ENCODE measurements at places on chromosomes 3 and 15. TPM values are rescaled to one million over a fixed set of nuclear protein-coding genes. Genes with fewer than 3 reads are reported as not detected.

Gene WDR48
- 61.4 TPM for total RNA-seq

Gene RAD51
- total RNA-seq: 20.5 TPM

Gene CTXND1
- total RNA-seq: 2.7 TPM

Gene GOLGA6L6
- total RNA-seq: not detected

DNA sequence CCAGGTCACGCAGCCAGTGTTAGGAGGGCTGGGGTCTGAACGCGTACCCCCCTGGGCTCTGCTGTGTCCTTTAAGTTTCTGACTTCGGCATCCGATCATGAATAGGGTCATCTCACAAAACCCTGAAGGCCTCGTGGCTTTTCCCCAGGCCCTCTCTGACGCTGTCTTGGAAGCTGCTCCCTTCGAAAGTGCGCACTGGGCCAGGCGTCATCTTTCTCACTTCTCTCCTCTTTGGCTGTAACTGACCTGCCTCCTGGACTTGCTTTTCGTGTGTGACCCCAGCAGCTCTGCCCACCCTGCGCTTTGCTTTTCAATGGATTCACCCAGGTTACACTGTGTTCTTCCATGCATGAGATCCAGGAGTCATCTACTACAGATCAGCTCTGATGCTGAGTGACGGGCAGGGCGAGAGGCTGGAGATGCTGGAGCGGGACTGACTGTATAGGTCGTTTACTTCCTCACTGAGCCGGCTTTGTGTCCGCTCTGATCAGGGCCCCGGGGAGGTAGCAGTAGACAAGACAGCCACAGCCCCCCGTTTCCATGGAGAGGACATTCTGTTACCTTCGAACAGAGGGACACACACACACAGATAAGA, 45.0 kb upstream of the PCSK6 start:
- H3K36me3 ChIP-seq: no peaks in the 10 kb centered on the region
- no peak for DNase-seq
- H3K4me3 ChIP-seq: no peak overlapping the region
- H3K27me3 ChIP-seq: peaks cover 3% of the 10 kb centered on the region

DNA sequence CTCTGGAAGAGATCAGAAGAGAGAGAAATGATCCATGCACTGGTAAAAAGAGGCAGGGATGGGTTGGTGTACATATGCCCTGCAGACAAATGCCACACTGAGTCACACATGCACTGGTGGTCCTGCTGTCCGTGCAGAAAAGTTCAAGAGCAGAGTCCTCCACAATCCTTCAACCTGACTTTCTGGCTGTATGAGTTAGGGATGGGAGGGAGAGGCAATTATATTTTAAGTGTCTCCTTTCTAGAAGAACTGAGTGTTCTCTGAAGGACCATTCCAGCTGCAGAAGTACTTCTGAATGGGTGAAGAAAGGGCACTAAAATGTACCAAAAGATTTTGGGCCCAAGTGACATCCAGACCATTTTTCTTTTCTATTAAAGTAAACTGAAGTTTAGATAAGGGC, 26.4 kb downstream of the TMEM39A start:
- no peak overlapping the region for H3K27ac ChIP-seq
- H3K36me3 ChIP-seq: peaks cover 74% of the 10 kb centered on the region
- no peaks in the 10 kb centered on the region for H3K27me3 ChIP-seq
- H3K4me1 ChIP-seq: no peaks in the 10 kb centered on the region
- DNase-seq: no peak

- no peak overlapping the region for H3K27ac ChIP-seq
- no peaks in the 10 kb centered on the region for H3K36me3 ChIP-seq
- no peak overlapping the region for H3K4me3 ChIP-seq
- no peak for DNase-seq
- H3K4me1 ChIP-seq: no peaks in the 10 kb centered on the region
- peaks cover 6% of the 10 kb centered on the region for H3K27me3 ChIP-seq
Measured at GRCh38 chr3:195829897-195830254, 18.1 kb upstream of the MUC4 start.

- no peak for DNase-seq
- no peak overlapping the region for H3K27ac ChIP-seq
- no peaks in the 10 kb centered on the region for H3K27me3 ChIP-seq
Measured at GRCh38 chr3:98242155-98242554, 21.9 kb upstream of the OR5H6 start.

DNA sequence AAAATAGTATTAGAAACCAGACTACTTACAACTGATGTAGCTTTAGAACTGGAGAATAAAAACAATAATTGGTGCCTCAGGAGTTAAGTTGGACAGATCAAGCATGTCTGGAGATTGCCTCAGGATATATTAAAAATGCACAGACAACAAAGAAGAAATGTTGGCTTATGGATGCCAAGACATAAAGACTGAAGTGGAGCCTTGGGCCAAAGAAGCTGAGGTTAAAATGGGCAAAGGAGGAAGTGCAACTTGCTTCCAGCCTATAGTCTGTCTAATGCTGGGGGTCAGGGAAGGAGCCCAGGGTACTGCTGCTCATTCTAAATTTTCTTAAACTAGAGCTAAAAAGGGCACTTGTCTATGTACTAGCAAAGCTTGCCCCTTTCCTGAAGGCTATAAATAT, 77.5 kb downstream of the ESYT3 start:
- peaks cover 3% of the 10 kb centered on the region for H3K4me1 ChIP-seq
- H3K27ac ChIP-seq: no peak overlapping the region
- DNase-seq: no peak
- H3K27me3 ChIP-seq: no peaks in the 10 kb centered on the region

DNA sequence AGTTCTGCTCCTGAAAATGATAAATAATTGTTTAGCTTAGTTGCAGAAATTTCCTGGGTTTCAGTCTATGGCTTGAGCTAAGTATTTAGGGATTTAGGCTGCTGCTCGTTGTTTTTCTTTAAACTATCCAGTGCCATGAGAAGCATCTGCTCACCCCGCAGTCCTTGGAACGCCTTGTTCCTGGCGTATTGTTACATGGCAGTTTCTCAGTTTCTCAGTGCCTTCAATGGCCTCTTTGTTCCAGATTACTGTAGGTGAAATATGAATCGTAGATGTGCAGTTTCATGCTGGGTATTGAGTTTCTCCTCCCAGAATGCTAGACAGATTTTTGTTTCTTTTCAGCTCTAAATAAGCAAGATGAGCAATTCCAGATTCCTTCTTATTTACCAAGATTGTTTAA, 269.5 kb upstream of the GBE1 start:
- no peaks in the 10 kb centered on the region for H3K27me3 ChIP-seq
- H3K27ac ChIP-seq: no peak overlapping the region
- H3K4me3 ChIP-seq: no peak overlapping the region
- no peak for DNase-seq

DNA sequence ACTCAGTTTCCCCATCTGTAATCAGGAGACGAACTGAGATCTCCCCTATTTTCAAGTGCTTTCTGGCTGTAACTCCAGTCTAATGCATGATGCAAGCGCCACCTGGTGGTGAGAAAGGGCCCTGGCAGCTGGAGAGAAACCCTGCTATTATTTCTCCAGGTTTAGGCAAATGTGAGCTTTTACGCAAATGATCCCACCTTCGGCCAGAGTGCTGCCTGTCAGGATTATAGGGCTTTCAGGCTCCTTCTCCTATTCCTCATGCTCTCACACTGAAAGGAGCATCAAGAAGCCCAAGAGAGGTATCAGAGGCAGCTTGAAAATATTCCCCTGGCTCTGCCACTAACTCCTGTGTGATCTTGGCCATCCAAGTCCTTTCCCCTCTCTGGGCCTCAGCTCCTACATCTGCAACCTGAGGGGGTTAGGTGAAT, 93.9 kb upstream of the RASGRF1 start:
- no peak for DNase-seq
- H3K27ac ChIP-seq: no peak overlapping the region
- H3K4me3 ChIP-seq: no peak overlapping the region

GRCh38 chr15:81852411-81853149, 193.2 kb downstream of the MEX3B start:
- no peaks in the 10 kb centered on the region for H3K27me3 ChIP-seq
- H3K4me1 ChIP-seq: peaks cover 11% of the 10 kb centered on the region
- no peak overlapping the region for H3K27ac ChIP-seq
- no peak for DNase-seq

DNA sequence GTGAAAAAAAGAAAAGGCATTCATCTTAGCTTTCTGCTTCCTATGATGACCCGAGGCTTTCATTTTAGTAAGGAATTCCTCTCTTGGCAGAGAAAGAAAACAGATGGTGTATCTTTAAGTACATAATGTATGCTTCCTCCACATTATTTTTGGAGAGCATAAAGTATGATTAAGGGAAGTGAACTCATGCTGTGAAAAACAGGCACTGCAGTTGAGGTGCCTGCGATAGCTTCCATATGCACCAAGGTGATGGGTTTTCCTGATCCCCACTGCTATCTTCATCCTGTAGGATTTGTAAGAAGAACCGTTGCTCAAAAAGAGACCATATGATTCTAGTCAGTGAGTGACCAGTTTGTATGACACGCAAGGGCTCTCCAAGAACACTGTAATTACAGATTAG, 411.5 kb upstream of the MCTP2 start:
- peaks cover 9% of the 10 kb centered on the region for H3K27me3 ChIP-seq
- peaks cover 27% of the 10 kb centered on the region for H3K4me1 ChIP-seq
- H3K27ac ChIP-seq: no peak overlapping the region
- no peak overlapping the region for H3K4me3 ChIP-seq
- DNase-seq: no peak
